Suppressor macrophage treated with lipopolysaccharide for 1 hour (primary cell): ENCODE measurements at places on chromosomes 5 and 9.
A peak's percentile ranks its signal among the peaks of the same experiment; 100 is the strongest.

DNA sequence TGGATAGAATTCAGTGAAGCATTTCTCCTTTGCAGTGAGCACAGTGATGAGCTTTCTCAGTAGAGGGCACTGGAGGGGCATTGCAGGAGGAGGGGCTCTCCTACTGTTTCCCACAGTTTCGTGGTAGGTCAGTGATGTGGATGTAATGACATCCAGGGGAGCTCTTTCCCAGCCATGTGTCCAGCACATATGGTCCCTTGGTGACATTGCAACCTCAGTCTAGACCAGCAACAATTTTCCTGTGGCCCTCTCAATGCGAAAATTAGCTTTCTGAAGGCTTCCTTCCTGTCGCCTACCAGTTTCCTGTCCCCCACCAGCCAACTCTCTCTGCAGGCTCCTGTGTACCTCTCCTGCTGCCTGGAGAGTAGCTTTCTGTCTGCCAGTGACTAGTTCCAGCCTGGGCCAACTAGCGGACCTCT lies 6.9 kb upstream of the PDCL start:
- no peak for DNase-seq

GRCh38 chr9:99155736-99156135 lies 50.8 kb downstream of the TGFBR1 start:
- peak; percentile 13 for DNase-seq

DNA sequence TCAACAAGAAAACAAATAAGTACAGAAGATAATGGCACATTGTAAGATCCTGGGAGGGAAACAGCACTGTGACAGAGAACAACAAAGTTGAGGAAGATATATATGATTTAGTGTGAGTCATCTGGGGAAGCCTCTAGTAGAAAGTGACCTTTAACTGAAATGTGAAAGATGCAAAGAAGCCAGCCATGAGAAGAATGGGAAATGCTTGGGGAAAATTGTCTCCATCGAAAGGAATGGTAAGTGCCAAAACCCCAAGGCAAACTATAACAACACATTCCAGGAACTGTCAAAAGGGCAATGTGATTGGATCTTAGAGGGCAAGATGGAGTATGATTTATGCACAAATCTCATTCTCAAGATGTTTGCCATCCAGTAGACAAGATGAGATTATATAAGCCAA lies 537.8 kb upstream of the BRINP1 start:
- DNase-seq = no peak

DNA sequence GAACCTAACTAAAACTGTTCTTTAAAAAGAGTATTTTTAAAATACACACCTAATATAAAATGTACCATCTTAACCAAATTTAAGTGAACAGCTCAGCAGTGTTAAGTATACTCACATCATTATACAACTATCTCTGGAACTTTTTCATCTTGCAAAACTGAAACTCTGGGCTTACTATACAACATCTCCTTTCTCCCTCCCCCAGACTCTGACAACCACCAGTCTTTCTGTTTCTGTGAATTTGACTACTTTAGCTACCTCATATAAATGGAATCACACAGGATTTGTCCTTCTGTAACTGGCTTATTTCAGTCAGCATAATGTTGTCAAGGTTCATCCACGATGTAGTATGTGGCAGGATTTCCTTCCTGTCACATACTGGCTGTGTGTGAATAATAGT lies 93.5 kb downstream of the FOXD1 start:
- DNase-seq = no peak

GRCh38 chr9:133855802-133856521 lies 117.8 kb upstream of the SARDH start:
- DNase-seq = peak; percentile 82

DNA sequence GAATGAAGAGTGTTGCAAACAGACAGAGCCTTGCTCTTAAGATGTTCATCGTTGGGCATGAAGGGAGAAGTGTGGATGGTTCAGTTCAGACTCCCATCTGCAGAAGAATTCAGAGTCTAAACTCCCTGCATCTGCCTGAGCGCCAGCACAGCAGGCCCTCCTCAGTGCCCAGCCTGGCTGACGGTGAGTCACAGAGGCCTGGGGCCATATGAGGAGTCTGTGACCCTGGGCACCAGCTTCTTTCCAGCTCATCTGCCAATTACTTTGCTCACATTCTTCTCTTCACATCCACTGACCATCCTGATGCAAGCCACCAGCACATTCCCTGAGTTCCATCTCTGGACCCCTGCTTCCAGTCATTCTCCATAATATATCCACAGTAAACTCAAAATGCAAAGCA lies 401.1 kb upstream of the TRPC7 start:
- DNase-seq = no peak

- no peak for DNase-seq
These were observed 70.3 kb downstream of the ZNF366 start for GRCh38 chr5:72436796-72437471.

GRCh38 chr5:31806561-31806960 lies 167.6 kb downstream of the PDZD2 start:
- DNase-seq = no peak

DNA sequence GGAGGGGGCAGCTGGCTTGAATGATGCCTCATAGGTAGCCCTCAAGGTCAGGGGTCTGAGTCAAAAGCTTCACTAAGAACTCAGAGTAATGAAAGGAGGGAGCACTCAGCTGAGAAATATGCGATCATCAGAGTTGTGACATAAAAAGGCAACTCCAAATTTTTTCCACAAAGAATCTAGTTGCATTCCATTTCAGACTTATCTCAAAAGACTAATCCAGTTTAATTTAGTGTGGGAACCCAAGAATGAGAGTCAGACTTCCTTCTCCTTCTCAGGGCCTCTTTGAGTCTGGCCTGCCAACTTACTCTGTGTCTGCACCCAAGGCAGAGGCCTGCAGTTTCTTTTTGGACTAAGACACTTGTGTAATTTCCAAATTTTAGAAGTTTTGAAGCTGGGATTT lies 34.7 kb downstream of the GABRP start:
- DNase-seq = no peak

DNA sequence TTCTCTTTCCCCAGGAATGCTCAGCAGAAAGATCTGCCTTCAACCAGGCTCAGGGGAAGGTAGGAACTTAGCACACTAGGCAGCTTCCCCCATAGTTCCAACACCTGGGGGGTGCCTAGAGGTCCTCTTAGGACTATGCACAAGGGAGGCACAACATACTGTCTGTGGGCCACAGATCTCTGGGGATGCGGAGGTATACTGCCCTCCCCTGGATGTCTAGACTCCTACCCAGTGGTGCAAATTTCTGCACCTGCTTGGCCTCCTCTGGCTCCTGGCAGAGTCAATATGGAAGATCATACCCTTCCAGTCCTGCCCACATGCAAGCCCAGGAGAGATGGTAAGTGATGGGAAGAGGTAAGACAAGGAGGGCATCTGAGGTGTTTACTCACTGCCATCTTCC lies 247.5 kb upstream of the DAPK1 start:
- DNase-seq = no peak

DNA sequence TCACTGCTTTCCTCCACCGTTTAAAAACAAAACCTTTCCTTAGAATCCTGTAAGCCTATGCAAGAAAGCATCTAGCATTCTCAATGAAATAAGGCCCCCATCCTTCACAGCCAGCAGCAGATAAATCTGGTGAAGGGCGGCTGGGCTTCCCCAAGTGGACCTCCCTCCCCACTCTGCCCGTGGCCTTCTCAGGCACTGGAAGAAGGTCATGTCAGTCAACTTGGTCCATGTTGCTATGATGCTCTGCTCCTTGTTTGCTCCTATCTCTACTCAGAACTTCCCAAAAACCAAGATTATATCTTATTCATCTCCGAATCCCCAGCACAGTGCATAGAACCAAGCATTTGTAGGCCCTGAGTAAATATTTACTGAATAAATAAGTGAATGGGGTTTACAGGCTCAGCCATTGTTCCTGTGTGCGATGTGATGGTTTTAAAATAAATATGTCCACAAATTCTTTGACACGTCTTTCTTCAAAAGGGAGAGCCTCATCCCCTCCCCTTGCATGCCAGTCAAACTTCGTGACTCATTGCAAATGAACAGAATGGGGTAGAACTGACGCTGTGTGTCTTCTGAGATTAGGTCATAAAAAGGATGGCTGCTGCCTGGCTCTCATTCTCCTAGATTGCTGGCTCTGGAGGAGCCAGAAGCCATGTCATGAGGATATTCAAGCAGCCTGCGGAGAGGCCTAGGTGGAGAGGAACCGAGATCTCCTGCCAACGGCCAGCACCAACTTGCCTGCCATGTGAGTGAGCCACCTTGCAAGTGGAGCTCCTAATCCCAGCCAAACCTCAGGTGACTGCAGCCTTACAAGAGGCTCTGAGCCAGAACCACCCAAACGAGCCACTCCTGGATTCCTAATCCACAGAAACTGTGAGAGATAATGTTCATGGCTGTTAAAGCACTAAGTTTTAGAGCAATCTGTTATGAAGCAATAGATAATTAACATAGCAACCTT lies 70.5 kb downstream of the MED27 start:
- DNase-seq = no peak

- DNase-seq = no peak
These were observed 86.6 kb downstream of the FEM1C start for GRCh38 chr5:115458003-115458409.

GRCh38 chr5:9877488-9877887 lies 247.3 kb upstream of the TAS2R1 start:
- DNase-seq = no peak

GRCh38 chr9:93217706-93218105 lies 33.8 kb downstream of the WNK2 start:
- DNase-seq = peak; percentile 45

- no peak for DNase-seq
These were observed 135.6 kb downstream of the ACTL7B start for GRCh38 chr9:108720191-108720642.

DNA sequence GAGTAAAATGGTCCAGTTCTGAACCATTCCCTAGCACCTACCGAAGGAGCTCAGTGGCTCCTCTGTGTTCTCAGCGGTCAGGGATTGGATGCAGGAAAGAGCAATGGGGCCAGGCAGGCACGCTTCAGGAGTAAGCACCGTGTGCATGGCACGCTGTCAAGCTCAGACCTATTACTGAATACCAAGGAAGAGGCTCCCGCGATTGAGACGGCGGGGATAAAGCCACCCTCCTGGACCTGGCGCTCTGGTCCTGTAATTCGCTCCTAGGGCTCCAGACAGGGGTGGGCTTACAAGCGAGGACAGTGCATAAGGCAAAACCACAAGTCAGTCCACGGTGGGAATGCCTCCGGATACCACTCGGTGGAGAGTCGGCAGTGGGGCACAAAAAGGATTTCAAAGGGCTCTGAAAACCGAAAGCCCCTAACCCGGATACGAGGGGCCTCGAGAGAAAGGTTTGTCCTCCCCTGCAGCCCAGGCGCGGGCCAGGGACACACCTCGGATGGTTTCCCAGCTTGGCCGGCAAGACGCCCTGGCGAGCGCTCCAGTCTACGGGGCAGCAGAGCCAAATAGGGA lies 988 bp downstream of the OXCT1 start:
- DNase-seq = no peak

DNA sequence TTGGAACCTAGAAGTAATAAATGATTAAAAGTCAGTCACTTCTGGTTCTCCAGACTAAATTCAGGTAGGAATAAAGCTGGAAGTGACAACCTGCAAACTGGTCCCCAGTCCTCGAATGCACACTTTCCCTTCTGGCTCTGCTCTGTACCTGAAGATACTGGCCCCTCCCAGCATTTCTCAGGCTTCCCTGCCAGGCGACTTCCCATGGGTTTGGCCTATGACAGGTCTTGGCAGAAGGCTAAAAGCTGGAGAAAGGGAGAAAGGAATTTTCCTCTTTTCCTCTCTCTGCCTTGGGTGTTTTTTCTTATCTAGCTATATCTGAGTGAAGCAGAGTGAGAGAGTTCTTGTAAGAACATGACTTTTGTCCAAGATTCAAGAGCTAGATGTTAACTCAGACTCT lies 1005.7 kb downstream of the DTWD2 start:
- DNase-seq = no peak

DNA sequence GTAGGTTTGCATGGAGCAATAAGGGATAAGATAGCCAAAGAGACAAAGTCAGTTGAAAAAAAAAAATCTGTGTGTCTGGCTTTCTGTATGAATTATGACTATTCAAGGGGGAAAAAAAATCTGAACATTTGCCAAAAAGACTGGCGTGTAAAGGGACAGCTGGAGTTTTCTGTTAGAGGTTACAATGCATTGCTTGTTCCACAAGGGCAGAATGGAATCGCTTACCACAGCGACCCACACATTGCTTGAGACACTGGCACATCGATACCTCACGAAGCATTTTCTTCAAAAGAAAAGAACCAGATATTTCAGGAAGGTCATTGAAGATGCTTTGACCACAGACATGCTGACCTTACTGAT lies 327.8 kb downstream of the TMEM167A start:
- DNase-seq = no peak

GRCh38 chr9:114034661-114035062 lies 43.4 kb downstream of the AMBP start:
- DNase-seq = no peak

- no peak for DNase-seq
These were observed 50.0 kb downstream of the GSN start for GRCh38 chr9:121317737-121318630.

DNA sequence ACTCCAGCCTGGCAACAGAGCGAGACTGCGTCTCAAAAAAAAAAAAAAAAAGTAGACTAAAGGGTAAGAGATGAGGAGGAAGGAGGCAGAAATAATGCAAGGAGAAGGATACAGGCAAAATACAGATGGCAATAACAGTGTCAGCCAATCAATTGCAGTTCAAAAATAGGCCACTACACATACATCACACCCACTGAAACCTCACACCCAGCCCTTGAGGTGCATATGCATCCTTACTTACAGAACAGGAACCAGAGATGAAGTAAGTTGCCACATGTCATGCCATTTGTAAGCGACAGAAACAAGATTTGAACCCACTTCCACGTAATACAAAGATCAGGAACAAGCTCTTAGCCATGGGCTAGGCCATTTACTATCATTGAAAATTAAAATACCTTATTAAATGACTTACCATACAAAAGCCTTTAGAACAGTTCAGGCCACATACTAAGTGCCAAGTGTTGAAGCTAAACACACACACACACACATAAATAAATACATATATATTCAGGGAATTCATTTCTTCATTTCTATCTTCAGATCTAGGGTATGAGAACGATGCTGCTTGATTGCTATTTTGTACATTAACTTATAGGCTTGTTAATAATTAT lies 98.4 kb downstream of the FNBP1 start:
- peak; percentile 75 for DNase-seq

DNA sequence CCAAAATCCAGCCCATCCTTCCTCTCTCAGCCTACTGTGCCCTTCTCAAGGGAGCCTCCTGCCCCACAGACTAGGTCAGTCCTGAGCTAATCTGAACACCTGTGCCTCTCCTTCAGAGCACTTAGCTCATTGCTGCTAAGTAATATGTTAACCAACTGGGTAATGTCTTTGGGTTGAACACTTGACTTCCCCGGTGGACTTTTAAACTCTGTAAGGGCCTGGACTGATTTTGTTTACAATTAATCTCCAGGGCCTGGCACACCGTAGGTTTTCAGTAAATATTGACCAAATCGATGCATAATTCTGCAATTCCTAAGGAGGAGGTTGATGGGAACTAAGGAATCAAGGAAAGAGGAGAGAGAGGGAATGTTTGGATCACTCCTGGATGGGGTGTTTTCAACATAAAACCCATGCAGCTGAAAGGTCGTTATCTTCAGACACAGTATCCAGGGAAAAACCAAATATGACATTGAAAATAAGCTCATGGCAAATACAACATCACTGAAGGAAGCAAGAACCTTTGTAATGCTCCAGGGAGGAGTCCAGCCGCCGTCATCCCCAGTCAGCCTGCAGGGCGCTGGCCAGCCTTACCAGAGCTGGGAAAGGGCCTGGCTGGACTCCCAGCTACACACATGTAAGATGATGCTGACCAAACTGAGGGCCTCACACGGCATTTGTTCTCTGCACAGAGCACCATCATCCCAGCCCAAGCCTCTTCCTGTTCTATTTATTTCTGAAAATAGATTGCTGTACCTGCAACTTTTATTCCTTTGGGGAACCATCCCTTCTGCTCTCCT lies 166.3 kb downstream of the C5orf15 start:
- DNase-seq = no peak
